ENCODE measurements at places on chromosomes 11 and 22.

GRCh38 chr22:39236321-39237317 lies 8.2 kb downstream of the PDGFB start:
- DNase-seq = peak; percentile 66

- DNase-seq = no peak
Measured at GRCh38 chr11:83583757-83584366, 297.7 kb upstream of the CCDC90B start.

DNA sequence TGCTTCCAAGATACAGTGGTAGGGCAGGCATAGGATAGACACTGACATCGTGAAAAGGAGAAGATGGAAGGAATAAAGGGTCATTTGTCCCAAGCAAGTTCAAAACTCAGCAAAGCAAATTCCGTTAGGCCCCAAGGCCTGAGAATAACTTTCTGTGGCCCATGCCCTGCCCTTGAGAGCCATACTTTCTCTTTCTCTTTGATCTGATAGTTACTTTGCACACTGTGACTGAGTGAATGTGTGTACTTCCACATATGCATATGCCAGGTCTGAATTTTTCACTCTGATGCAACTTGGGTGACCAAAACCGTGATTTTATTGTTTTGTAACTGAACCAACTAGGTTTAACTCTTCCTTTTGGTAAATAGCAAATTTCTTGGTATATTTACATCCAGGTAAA lies 371.5 kb downstream of the RAB38 start:
- no peak for DNase-seq

- no peak for DNase-seq
Measured at GRCh38 chr11:30495437-30495836, 90.7 kb downstream of the MPPED2 start.

All from NCI-H1092 treated with DMSO at 0.1 percent for 48 hours (cell line).